NCI-H510A treated with DMSO at 0.1 percent for 48 hours (cell line): ENCODE measurements at places on chromosomes 12 and 14.

DNA sequence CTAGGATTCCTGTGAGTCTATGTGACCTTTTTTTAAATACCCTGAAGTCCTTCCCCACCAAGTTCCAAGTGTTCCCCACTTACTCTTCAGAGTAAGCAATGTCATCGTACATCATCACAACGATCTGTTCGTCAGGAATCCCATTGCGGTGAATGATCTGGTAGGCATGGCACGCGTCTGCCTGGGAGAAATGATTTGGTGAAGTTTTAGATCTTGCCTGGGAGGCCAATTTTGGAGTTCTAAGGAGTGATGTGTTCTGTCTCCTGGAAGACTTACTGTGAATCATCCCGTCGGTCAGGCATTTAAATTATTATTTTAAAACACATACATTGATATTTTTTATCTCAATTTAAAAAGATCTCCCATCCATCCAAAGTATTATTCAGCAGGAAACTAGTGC is 29.8 kb downstream of the LGMN start:
- DNase-seq, result no peak

DNA sequence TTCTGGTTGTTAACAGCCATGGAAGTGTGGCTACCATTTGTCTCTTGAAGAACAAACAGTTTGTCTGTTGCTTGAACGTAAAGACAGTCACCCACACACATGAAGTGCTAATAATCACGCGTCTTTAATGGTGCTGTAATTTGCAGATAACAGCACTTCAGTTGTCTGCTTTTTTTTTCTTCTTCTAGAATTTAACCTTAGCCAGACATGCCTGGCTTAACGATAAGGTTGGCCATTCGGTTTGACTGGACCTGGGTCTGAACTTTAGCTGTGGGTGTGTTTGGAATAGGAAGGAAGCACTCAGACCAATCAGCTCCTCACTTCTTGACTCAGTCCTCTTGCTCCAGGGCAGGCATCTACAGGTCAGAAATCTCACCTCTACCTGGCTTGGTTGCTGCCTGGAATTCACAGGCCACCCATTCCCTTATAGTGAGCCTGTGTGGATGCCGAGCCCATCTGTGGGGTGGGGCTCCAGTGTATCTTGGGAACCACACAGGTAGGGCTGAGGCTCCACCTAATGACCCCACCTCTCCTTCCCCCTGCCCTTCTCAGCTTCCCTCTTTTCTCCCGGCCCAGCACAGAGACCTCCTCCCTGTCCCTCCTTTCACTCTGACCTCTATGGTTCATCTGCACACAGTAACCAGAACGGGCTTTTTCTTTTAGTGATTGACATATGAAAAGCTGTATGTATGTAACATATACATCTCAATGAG is 246.4 kb upstream of the PWP1 start:
- no peak for DNase-seq

GRCh38 chr12:1820191-1820895 is at the start of gene LRTM2:
Gene LRTM2, plus strand, starts transcription at chr12:1820565. Its CDS starts 7,584 bp downstream, at chr12:1828149.
- no peak for DNase-seq

DNA sequence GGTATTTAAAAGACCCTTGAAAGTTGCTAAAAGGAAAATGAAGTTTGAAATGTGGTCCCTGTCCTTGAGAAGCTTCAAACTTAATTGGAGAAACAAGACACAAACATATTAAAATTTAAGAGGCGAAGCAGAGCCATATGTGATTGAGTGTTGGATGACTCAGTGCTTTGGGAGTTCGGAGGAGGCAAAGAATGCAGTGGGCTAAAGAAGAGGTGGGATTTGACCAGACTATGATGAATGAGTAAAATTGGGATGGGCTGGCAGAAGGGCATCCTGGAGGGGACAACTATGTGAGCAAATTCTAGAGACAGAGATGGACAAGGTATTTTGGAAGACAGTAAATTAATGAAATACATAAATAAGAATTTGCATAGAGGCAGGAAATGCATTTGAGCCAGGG is 358.6 kb downstream of the EGLN3 start:
- DNase-seq, result no peak
